Occipital lobe (tissue), 3 donors: ENCODE measurements at places on chromosomes 12 and 14. TPM values are rescaled to one million over a fixed set of nuclear protein-coding genes. Genes with fewer than 3 reads are reported as not detected.
A peak's percentile ranks its signal among the peaks of the same experiment; 100 is the strongest.

The CIROP gene
- total RNA-seq, result not detected

DNA sequence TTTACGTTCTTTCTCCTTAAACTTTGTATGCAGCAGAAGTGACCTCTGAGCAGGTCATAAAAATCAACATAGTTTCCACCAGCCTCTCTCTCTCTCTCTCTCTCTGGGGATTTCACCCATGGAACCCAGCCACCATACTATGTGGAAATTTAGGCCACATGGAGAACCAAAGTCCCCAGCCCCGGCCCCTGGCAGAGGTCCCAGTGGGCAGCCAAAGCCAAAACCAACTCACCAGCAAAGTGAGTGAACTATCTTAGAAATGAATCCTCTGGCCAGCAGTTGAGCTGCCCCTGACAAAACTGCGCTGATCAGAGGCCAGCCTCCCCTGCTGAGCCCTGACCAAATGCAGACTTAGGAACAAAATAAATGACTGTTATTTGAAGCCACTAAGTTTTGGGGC, 9.2 kb downstream of the DUSP6 start:
- no peak for DNase-seq

GRCh38 chr12:108806346-108806745, 51.0 kb downstream of the SSH1 start:
- no peak for DNase-seq

DNA sequence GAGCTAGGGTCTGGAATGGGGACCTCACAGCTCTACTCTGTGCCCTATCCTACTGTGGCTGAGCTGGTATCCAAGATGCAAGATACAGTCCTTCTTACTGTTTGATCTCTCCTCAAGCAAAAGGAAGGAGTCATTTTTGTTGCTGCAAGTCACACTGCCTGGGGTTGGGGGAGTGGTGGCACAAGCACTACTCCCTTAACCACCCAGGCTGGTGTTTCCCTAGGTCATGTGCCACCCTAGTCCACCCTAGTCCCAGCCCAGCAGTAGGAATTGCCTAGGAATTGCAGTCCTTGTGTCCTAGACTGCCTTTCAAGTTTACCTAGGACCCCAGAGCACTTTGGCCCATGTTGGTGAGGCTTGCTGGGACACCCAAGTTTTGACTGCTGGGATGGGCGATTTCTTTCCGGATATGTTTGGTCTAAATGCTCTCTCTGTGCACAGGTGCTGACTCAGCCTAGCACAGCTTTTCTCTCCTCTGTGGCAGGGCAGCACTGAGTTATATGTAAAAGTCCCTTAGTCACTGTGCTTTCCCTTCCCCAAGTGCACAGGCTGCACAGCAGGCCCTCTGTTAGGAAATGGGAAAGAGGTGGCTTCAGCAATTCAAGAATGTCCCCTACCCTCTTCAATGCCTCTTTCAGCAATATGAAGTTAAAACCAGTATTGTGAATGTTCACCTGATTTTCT, 54.9 kb downstream of the SLC6A15 start:
- DNase-seq, result no peak

GRCh38 chr14:66910311-66910840, 278.9 kb upstream of the GARIN2 start:
- DNase-seq, result no peak

DNA sequence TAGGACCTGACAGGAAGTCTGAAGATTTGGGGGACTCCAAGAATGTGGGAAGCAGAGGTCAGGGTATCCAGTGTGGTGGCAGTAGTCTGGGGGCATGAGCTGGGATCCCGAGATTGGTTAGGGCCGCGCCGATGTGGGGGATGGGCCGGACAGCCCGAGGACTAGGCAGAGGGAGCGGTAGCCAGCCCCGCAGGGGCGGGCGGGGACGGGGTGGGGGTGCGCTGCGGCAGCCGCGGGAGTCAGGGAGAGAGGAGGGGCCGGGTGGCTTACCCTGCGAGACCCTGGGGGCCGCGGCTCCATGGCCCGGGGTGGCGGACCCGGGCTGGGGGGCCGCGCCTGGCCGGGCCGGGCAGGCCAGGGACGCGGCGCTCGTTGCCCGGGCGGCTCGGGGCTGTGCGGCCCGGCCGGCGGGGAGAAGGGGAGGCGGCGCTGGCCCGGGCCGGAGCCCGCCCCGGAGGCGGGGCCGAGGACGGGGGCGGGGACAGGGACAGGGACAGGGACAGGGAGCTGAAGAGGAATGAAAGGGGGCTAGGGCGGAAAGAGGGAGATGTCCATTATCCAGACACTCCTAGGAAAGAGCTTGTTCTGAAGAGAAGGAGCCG, 5.6 kb downstream of the ZNF385A start:
- peak; percentile 20 for DNase-seq

DNA sequence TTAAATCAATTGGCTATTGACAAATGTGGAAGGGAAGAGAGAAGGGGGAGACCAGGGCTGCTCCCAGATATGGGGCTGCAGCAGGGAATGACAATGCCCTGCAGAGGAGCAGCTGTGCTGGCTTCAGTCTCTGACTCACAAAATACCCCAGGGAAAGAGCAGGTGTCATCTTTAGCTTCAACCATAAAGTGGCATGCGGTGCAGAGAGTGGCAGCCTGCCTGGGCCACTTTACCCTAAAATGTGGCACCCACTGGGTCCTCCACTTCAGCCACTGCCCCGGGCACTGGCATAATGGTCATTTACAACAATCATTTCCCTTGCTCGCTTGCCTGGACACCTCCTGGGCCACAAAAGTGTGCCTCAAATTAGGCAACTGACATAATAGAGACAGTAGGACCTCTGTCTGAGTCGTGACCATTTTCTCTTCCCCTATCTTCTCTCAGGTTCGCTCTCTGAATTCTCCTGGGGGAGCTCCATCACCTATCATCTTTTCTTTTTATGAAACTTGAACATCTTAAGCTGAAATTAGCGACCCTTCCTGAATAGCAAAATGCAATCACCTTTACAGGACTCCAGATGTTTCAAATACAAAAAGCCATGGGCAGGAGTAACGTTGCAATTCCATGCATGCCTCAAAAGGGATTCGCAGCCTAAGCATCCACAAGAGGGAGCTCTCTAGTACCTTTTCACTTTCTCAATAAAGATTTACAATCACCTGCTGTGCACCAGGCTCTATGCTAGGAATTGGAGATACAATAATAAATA, 179.9 kb upstream of the ATF7IP start:
- no peak for DNase-seq

DNA sequence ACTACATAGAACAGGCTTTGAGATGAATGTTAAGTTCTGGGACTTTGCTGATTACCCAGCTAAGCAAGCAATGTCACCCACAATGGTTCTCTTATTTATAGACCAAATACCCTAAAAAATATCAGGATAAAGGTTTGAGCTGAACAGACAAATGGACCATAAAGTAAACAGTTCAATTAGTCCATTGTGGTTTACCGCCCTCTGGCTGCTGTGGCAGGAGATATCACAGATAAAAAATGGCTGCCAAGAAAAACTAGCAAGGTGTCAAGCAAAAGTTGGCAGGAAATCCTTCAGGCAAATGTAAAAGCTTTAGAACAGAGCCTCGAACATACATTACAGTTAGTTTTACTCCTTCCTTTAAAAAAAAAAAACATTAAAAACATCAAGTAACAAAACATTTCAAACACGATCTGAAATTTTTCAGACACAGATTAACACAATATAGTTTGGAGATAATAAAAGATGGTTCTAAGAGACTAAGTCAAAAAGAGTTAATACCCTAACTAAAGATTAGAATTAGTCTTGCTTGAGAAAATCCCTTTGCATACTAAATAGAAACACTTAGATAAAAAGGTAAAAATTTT, 41.3 kb downstream of the MED13L start:
- DNase-seq, result peak; percentile 5

GRCh38 chr12:38850461-38850860, 54.9 kb downstream of the CPNE8 start:
- no peak for DNase-seq

GRCh38 chr14:67994531-67994930, 175.0 kb downstream of the RAD51B start:
- DNase-seq, result no peak

DNA sequence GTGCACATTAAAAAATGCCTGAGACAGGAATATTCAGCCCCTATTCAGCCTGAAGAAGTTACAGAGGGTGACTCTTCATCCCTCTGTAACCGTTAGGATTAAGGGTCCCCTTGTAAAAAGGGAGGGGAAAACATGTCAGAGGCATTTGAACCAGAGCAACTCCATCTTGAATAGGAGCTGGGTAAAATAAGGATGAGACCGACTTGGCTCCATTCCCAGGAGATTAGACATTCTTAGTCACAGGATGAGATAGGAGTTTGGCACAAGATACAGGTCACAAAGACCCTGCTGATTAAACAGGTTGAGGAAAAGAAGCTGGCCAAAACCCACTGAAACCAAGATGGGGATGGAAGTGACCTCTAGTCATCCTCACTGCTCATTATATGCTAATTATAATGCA, 19.9 kb upstream of the MDM1 start:
- DNase-seq, result no peak

The AQP6 gene
- 0.62 TPM for total RNA-seq

GRCh38 chr12:78192979-78193378, 362.3 kb downstream of the NAV3 start:
- DNase-seq, result no peak

- DNase-seq, result no peak
Measured at GRCh38 chr12:66387117-66387516, 84.8 kb downstream of the HELB start.

DNA sequence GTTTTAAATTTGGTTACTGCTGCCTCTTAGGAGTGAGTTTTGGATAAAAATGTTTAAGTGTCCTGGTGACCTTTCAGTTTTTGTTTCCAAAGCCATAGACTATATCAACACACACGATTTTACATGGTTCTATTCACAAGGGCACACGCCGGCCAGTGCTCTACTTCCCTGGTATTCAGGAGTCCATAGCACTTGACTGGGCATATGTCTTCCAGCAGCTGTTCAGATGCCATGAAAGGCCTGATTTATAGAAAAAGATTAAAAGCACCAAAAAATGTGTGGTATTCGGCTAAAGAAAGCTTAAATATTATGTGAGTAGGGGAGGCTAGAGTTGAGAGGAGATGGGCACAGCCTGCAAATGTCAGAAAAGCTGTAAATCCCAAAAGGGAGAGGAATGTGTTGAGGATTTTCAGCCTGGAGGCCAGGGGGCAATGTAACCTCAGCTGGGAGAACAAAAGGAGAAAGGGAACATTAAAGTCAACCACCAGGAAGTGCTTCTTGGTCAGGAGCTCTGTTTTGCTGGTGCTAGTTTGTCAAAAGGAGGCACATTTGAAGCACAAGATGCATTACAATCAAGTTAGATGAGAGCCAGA, 478.4 kb downstream of the RAD51B start:
- no peak for DNase-seq

DNA sequence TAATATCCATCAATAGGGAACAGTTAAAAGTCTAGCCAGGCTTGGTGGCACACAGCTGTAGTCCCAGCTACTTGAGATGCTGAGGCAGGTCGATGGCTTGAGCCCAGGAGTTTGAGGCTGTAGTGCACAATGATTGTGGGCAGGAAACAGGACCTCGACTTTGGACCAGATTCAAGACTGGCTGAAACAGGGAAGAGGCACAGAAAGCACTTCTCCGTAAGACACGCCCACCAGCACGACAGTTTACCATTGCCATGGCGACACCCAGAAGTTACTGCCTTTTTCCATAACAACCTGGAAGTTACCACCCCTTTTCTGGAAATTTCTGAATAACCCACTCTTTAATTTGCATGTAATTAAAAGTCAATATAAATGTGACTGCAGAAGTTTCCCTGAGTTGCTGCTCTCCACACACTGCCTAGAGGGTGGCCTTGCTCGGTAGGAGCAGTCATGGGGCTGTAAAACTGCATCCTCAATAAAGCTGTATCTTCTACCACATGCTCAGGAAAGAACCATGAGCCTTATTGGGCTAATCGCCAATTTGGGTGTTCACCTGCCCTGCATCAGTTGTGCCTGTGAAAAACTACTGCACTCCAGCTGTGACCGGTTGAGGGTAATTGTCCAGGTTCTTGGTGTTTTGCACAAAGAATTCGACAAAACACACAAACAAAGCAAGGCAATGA, 4.6 kb upstream of the LRRC23 start:
- DNase-seq, result peak; percentile 40

The CNTN1 gene
- 385 TPM for total RNA-seq

GRCh38 chr12:57128519-57129247, 400 bp downstream of the LRP1 start:
- no peak for DNase-seq

DNA sequence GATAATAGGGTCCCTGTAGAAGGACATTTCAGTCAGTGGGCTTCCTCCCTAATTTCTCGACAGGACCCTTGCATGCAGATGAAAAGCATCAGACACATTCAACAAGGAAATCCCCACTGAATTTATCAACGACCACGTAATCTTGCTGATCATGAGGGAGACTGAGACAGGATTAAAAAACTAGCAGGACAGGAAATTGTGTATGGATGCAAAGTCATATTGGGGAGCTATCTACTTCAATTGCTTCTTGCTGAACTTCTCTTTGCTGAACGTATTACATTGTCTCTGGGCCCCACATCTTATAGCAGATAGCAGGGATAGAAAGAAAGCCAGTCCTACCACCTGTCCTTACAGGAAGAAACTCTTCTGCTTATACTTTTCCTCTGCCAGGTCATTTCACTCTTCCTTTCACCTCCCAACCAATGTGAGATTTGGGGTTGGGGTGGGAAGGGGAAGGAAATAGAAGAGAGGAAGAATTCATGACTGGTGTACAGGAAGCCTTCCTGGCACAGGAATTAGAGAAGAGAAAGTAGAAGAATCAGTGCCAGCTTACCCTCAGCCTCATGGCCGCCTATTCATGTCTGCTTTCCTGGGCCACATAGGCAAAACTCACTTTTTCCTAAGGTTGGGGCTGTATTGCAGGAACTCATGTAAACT, 333.3 kb downstream of the ZFP36L1 start:
- no peak for DNase-seq

DNA sequence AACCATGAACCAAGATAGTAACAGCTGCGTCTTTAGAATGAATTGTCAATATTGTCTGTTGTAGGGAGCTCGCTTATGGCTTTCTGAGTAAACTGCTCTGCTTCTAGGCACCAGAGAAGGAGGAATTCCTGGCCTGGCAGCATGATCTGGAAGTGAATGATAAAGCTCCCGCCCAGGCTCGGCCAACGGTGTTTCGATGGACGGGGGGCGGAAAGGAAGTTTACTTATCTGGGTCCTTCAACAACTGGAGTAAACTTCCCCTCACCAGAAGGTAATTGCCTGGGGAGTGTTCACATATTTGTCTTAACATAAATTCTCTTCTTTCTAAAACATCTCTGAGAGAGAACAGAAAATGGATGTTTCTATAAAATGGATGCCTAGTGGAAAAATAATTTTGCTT, 4.3 kb downstream of the PRKAB1 start:
- no peak for DNase-seq

GRCh38 chr12:46499901-46500300, 127.3 kb upstream of the SLC38A2 start:
- DNase-seq, result no peak

GRCh38 chr12:55707841-55708694, at the start of gene ITGA7:
TSS of gene ITGA7 (minus strand) at chr12:55707904. CDS start at chr12:55707682, 222 bp downstream.
- peak; percentile 65 for DNase-seq

The EID3 gene
- 5.5 TPM for total RNA-seq

DNA sequence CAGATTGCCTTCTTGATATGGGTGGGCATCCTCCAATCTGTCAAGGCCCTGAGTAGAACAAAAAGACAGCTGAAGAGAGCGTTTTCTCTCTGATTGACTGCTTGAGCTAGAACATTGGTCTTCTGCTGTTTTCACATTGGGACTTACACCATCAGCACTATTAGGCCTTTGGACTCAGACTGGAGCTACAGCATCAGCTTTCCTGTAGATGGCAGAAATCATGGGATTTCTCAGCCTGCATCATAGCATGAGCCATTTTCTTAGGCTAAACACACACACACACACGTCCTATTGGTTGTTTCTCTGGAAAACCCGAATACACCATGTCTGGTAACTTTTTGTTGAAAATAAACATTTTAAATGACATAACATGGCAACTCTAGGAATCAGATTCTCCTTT, 15.8 kb upstream of the PPM1A start:
- DNase-seq, result no peak
